Hypothalamus (tissue), 51 donors: ENCODE measurements at places on chromosomes 13 and 19.

DNA sequence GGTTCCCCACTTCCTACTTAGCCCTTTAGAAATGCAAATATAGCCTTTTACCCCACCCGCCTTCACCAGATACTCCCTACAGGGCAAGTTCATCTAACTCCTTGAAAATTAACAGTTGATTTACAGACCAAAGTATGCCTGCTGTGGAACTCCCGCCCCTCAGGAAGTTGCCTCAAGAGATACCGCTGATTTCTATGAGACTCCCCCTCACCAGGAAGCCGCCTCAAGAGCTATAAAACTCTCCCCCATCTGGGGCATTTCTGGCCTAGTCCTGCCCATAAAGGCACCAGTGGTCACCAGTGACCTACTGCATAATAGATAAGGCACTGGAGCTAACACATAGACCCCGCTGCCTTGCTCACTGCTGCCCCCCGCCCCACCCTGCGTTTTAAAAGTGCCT, 201.7 kb upstream of the UBL3 start:
- DNase-seq: no peak

- no peak for DNase-seq
Measured at GRCh38 chr19:35929876-35930275, 6.3 kb upstream of the LRFN3 start.

GRCh38 chr13:113155201-113155600, 3.2 kb upstream of the PROZ start:
- DNase-seq: no peak

DNA sequence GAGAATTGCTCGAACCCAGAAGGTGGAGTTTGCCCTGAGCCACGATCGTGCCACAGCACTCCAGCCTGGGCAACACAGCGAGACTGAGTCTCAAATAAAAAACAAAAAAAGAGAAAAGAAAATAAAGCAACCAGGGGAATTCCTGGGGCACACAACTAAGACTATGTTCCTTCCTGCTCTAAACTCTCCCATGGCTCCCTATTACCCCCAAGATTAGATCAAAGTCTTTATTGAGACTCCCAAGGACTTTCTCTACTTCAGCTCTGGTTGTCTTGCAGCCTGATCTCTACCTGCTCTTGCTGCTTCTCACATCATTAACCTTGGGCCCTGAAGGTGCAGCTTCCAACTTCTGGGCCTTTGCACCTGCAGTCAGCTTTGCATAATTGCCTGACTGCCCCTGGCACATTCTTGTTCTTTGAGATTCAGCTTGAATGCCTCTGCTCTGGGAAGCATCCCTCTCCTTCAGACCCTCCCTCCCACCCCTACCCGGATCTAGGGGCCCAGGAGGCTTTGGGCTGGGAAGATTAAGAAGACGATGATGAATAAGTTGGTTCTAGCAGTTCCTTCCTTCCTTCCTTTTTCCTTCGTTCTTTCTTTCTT, 16.8 kb upstream of the CERS4 start:
- DNase-seq: no peak

- DNase-seq: no peak
Measured at GRCh38 chr19:11450570-11451326, 15.3 kb downstream of the PRKCSH start.

- peak; percentile 65 for DNase-seq
Measured at GRCh38 chr19:13070425-13071140, 32.1 kb downstream of the LYL1 start.

GRCh38 chr13:62653371-62653770, 1237.7 kb upstream of the PCDH20 start:
- DNase-seq: no peak
